ENCODE measurements at places on chromosomes 3 and 15.

GRCh38 chr15:77496715-77497109, 76.0 kb downstream of the HMG20A start:
- DNase-seq, result peak; percentile 62

DNA sequence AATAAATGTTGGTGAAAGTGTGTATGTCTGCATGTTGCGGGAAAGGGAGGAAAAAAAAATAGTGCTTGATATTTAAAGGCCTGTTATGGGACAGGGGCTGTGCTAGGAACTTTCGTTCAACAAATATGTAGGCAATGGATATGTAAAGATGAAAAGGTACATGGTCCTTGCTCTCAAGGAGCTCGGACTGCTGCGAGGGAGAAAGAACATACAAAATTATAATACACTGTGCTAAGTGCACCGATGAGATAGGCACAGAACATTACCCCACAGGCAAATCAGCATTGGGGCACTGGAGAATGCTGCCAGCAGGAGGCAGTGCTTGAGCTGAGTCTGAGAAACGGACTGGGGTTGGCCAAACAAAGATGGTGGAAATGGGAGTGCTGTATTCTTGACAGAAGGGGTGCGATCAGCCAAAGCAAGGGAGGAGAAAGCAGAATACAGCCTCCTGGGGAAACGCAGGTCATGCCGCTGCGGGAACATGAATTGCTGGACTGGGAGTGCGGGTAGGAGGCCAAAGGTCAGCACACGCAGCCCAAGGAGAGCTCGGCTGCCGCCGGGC, 649 bp downstream of the C15orf40 start:
- peak; percentile 75 for DNase-seq

DNA sequence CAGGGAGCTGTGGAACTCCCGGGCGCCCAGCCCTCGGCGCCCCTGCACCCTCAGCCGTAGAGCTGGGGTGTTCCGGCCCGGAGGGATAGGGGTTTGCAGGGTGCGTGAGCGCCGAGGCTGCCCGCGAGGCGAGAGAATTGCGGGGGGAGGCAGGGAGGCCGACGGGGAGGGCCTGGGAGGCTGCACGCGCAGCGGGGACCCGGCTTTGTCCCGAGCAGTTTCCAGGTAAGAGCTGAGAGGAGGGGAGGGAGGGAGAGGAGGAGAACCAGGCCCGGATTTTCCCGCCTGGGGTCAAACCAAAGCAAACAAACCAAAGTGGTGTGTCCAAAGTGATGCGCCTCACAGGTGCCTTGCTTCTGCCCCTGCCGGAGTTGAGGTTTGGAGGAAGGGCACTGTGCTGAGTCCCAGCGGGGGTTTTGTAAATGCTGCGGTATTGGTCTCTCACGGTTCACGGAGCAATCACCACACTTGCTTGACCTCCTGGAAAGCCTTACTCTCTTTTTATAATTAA, 146.4 kb downstream of the TJP1 start:
- DNase-seq, result no peak

DNA sequence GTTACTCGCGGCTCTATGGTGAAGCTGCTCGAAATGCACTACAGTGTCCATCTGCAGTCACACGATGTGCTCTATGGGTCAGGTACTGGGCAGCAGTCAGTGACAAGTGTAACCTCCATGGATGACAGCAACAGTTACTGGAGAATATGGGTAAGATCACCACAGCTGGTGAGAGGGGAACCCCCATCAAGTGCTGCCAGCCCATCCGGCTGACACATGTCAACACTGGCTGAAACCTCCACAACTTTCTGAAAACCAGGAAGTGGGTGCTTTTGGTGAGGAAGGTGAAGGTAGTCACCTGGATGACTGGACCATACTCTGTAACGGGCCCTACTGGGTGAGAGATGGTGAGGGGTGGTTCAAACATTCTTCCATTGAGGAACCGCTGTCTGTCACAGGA, 87.4 kb upstream of the C15orf39 start:
- DNase-seq, result no peak

GRCh38 chr3:41794748-41795589, 166.9 kb downstream of the ULK4 start:
- no peak for DNase-seq

GRCh38 chr3:48881652-48882114, 17.0 kb downstream of the SLC25A20 start:
- no peak for DNase-seq

GRCh38 chr15:77487888-77488287, 67.2 kb downstream of the HMG20A start:
- no peak for DNase-seq

DNA sequence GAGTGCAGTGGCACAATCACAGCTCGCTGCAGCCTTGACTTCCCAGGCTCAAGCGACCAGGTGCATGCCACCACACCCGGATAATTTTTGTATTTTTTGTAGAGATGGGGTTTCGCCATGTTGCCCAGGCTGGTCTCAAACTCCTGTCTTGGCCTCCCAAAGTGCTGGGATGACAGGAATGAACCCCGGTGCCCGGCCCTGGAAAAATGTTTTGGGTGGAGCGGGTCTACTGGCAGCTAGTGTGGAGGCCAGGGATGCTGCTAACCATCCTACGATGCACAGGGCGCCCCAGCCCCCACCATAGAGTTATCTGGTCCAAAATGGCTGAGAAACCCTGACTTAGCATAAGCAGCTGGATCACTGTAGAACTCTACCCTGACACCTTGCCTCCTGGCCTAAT, 35.4 kb downstream of the NIPA2 start:
- DNase-seq, result no peak

DNA sequence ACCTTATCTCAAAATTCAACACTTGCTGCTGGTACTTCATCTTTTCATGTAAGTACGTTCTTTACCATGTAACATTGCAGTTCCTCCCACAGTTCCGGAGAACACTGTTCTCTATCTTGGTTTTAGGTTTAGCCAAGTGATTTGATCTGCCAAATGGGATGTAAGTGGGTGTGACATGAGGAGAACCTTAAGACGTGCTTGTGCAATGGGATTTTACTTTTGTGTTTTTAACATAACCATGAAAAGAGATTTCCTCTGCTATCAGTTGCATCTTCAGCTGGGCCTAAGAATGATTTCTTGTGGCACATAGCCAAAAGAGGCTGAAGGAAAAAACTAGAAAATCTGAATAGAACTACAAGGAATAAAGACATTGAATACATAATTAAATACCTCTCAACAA, 894.5 kb upstream of the ALCAM start:
- no peak for DNase-seq

GRCh38 chr3:60674870-60675269, 576.4 kb downstream of the FHIT start:
- DNase-seq, result no peak

- DNase-seq, result no peak
These were observed 40.0 kb downstream of the DNAJC13 start for GRCh38 chr3:132457286-132457685.

GRCh38 chr15:51227940-51228732, 110.3 kb downstream of the CYP19A1 start:
- DNase-seq, result peak; percentile 15

DNA sequence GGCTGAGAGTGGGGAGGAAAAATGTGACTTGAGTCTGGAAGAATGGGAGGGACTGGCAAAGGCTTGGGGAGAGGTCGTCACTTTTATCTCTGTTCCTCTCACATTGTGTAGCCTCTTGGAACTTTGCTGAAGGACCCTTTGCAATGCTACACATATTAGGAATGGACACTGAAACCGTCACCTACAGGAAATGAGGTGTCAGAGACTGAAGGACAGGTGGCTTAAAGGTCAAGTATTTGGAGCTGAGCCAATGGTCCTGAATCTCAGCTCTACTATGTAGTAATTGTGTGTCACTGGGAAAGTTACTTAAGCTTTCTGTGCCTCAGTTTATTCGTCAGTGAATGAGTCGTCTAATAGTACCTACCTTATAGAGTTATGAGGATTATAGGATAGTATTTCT, 14.7 kb downstream of the MCTP2 start:
- DNase-seq, result no peak

DNA sequence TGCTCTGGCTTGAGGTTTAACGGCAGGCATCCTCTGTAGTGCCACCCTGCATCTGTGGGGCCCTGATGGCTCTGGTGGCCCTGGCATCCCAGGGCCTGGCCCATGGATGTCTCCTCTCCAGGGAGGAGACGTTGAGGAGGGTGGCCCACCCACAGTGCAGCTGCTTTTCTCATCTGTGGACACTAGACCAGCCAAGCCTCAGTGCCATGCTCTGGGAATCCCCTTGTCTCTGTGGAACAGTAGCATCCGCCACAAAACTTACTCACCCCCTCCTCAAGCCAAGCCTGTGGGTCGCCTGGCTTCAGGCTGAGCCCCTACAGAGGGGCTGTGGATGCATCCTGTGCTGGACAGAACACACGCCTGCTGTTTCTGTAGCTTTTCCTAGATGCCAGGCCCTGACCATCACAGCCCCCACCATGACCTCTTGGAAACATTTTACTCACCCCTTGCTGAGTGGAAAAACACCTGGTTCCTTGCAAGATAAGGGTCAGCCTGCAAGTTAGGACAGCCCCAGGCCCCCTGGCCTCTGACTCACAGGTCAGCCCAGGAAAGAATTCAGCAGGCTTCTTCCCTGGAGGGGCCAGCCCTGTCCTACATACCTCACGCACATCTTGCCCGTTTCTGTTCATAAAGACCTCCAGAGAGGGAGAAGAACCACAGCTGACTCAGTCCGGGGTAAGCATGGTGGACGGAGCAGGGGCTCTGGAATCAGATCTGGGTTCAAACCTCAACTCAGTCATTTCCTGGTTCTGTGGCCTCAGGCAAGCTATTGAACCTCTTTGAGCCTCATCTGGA, 19.0 kb downstream of the PAK6 start:
- no peak for DNase-seq

GRCh38 chr15:38255690-38256089, 3.1 kb downstream of the SPRED1 start:
- no peak for DNase-seq

DNA sequence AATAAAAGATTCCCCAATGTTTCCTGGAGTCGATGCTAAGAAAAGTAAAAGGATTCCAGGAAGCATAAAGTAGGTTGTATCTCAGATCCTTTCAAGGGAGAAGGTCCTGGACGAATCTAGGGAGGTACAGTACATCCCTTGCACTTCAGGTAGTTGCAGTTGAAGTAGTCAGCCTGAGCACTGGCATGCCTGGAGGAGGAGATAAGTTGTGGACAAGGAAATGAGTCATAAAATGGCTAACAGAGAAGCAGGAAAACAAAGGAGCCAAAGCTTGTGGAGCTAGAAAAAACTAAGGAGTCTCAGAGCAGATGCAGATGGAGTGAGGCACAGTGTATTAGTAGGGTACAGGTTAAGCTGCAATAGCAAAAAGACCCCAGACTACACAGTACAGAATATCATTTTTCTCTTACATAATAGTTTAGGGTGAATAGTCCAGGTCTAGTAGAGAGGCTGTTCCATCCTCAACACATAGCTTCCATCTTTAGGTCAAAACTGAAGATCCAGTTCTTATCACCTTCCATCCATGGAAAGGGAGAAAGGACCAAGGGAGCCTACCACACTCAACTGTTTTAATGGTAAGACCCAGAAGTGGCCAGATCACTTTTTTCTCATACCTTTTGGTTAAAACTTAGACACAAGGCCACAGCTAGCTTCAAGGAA, 41.3 kb downstream of the COL6A5 start:
- DNase-seq, result no peak

DNA sequence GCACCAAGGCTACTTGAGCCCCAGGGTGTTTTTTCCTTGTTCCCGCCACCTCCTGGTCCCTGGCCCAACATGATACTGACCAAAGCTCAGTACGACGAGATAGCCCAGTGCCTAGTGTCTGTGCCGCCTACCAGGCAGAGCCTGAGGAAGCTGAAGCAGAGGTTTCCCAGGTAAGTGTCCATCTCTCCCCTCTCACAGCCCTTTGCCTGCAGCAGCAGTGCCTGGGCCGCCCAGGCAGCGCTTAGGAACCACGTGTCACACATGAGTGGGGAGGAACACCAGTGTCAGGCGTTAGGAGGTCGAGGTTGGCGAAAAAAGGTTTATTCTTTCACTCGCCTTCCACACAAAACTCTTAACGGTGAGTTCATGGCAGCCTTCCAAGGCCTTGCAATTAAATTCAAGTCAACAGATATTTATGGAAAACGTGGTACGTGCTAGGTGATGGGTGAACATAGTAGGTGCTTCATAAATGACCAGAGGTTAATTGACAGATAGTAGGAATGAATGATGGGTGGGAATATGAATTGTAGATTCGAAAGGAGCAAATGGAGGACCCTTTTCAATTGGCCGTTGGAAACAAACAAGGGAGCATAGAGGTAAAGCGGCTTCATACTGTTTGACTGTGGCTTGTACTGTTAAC, 486 bp downstream of the CDIN1 start:
- peak; percentile 24 for DNase-seq

- no peak for DNase-seq
These were observed 115.4 kb upstream of the GALNT15 start for GRCh38 chr3:16059081-16059537.

DNA sequence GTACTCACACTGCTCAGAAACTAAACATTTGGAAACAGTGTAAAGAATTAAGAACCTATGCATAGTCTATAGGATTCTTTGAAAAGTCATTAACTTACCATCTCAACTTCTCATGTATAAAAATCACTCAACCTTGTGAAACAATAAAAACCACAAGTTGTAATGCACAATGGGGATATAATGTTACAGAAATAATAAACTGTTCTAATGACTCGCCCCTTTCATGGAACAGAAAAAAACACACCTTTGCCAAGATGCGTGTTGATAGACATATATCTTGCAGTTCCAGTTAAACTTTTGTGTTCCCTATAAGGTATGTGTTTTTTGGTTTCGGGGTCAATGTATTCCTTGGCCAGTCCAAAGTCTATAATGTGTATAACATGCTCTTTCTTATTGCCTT, 50.8 kb upstream of the PPIB start:
- DNase-seq, result no peak

DNA sequence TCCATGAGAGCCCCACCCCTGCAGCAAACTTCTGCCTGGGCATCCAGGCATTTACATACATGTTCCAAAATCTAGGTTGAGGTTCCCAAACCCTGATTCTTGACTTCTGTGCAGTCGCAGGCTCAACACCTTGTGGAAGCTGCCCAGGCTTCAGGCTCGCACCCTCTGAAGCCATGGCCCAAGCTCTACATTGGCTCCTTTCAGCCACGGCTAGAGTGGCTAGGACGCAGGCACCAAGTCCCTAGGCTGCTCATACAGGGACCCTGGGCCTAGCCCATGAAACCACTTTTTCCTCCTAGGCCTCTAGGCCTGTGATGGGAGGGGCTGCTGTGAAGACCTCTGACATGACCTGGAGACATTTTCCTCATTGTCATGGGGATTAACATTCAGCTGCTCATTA, 172.8 kb upstream of the SATB1 start:
- no peak for DNase-seq

DNA sequence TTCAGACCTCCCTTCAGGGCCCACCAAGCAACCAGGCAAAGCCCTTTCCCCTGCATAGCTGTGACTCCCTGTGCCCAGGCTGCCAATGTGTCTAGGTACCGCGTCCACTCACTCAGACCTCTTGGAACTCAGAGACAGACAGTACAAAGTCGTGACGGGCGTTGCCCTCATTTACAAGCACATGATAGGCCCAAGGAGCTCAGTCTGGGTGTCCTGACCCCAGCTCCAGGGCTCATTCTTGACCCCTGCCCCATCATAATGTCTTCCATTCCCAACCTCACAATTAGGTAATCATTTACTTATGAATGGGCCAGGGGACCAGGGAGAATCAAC, 56.0 kb downstream of the KLF13 start:
- no peak for DNase-seq
